ENCODE measurements at places on chromosomes 12 and 14. TPM values are rescaled to one million over a fixed set of nuclear protein-coding genes. Genes with fewer than 3 reads are reported as not detected.

GRCh38 chr14:74543771-74544438 lies 50.3 kb downstream of the ISCA2 start:
- DNase-seq: no peak

GRCh38 chr14:72906316-72906715 lies 12.4 kb upstream of the DPF3 start:
- DNase-seq: no peak

DNA sequence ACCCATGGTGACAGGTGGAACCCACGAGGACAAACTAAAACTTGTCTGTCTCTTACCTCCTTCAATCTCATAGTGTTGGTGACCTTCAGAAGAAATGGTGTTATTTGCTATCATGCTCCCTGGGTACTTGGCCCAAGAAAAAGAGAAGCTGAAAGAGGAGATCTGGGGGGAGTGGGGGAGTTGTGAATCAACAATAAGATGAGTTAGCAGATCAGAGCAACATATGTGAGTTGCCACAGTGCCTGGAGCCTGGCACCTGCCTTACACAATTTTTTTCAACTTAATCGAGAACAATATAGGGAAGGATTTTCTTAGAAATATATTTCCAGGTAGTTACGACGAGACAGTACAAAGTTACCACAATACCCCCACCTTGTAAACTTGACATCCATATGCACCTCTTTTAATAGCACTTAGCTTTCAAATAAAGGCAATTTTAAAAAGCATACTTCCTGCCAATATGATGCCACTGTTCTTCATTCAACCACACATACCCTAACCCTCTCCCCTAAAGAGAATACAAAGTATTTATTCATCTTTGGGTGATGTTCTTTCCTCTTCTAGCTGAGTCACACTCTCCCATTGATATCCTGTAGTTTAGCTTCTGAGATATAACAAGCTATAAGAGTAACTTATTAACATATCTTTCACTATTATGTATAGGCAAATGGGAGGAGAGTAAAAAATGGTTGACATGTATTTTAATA lies 424.1 kb upstream of the OR4E1 start:
- DNase-seq: peak; percentile 35

DNA sequence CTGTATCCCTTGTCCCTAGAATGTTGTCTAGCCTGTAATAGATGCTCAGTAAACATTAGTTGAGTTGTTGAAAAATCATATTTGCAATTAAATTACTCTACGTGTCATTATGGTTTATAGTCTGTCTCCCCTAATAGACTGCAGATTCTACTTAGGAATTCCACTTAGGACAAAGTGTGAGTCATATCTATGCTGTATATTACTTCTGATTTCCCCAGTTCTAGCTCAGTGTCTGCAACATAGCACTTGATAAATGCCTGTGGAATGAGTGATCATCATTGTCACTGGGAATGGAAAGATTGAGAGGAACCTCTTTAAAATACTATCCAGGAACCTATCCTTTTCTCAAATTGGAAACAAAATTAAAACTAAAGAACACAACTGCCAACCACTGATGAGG lies 99.3 kb downstream of the TBX5 start:
- DNase-seq: no peak

DNA sequence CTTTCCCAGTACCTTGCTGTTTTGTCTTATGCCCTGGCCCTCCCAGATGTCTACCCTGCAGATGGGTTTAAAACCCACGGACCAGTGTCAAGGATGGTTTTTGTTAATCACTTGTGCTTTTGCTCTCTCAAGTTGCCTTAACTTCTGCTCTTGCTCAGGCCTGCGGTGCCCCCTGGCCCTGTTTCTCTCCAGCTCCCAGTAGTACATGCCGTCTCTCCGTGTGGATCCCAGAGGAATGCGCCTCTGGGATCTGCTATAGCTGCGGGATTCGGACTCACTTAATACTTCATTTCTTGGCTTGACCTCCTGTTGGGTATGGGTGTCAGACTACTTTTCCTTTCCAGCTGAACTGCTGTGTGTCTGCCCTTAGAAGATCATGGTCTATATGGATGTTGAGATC lies 14.5 kb downstream of the PLEKHG3 start:
- DNase-seq: no peak

- no peak for DNase-seq
These were observed 34.5 kb upstream of the GPR132 start for GRCh38 chr14:105099778-105100177.

DNA sequence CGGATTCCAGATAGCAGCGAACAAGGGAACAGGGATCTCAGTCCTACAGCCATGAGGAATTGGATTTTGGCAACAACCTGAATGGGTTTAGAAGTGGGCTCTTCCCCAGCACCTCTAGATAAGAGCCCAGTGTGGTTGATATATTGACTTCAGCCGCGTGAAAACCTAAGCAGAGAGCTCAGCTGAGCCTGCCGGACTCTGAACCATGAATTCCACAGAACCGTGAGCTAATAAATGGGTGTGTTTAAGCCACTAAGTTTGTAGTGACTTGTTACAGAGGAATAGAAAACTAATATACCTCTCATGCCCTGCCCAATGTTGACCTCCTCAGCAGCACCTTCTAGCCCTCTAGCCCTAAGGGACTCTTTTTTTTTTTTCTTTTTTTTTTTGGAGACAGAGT lies 32.4 kb upstream of the TMED10 start:
- no peak for DNase-seq

DNA sequence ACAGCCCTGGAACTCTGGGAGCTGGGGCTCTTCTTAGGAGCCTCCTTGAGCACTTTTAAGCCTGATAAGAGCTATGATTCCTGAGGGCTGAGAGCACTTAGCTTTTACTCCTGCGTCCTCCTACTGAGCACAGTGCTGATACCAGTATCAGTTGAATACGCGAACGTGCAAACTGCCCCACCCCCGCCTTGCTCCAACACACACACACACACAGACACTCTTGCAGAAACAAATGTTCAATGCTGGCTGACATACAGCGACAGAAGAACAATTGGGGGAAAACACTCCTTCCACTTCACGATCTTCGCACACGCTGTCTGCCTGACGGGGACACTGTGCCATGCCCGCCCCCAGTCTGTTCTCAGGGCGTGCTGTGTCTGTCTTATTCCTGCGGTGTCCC lies 57.2 kb upstream of the DLK1 start:
- DNase-seq: no peak

DNA sequence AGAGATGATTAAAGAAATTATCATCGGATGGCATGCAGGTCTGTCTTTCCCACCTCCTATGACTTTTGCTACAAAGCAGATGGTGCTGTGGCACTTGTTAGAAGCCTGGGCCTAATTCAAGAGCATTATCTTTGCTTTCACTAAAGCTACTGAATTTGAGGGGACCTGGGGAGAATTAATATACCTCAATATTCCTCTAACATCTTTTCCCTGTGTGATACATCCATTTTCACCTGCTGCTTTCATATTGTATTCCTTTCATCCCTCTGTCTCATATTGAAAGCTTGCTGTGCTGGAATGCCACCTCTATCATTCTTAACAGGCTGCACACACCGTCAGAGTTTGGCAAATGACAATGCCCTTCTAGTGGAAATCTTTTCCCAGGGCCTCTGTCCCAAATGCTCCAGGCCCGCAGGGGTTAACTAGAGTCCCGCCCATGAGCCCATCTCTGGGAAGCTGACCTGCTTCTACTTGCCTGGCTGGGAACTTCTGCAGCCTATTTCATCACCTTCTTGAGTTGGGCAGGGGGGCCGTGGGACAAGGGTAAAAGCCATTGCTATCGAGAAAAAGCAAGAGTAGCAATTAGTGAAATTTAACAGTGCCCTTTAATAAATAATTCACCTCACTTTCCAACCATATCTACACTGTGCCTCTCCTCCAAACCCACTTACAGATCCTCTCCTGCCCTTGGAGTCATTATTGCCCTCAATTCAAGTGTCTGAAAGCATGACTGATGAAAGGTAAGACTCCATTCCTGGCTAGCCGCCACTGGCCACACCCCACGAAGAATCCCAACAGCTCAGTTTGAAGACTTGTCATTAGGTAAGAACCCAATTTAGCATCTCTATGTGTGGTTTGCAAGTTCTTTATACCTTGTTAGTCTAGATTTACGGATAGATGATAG lies 126.7 kb upstream of the BTG1 start:
- DNase-seq: no peak

- DNase-seq: no peak
These were observed 3.0 kb downstream of the USP15 start for GRCh38 chr12:62263232-62263631.

- DNase-seq: no peak
These were observed 38.3 kb upstream of the TMTC2 start for GRCh38 chr12:82648259-82648909.

GRCh38 chr12:64105026-64105425 lies 117.1 kb downstream of the KICS2 start:
- DNase-seq: no peak

DNA sequence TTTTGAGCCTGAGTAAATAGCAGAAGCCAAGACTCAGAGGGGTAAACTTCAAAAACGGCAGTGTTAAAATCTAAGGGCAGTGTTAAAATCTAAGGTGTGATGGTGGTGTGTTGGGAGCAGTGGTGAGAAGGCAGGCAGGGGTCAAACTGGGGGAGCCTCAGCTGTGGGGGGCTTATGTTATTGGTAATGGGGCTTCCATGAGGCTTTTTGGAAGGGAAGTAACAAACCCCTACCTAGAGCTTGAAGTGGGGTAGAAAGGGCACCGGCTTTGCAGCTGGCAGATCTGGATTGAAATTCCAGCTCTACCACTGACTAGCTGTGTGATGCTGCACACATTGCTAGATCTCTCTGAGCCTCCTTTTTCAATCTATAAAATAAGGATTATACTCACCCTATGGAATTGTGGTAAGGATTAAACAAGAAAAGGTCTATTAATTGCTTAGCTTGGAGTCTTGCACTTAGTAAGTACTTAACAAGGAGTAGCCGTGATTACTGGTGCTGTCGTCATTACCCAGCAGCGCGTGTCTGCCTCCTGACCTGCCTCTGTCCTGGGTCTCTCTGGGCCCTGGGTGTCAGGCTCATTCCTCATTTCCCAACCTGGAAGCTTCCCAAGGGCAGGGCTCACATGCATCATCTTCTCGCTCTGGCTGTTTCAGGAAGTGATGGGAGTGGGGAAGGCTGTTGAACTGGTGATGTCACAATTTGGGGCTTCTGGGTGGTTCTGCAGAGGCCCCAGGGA lies 18.5 kb upstream of the KRT80 start:
- DNase-seq: no peak

- no peak for DNase-seq
These were observed 21.3 kb upstream of the BCDIN3D start for GRCh38 chr12:49863946-49864797.

GRCh38 chr12:80491166-80491565 lies 47.1 kb downstream of the PTPRQ start:
- DNase-seq: no peak

- DNase-seq: no peak
These were observed 166.6 kb downstream of the KTN1 start for GRCh38 chr14:55746558-55746957.

DNA sequence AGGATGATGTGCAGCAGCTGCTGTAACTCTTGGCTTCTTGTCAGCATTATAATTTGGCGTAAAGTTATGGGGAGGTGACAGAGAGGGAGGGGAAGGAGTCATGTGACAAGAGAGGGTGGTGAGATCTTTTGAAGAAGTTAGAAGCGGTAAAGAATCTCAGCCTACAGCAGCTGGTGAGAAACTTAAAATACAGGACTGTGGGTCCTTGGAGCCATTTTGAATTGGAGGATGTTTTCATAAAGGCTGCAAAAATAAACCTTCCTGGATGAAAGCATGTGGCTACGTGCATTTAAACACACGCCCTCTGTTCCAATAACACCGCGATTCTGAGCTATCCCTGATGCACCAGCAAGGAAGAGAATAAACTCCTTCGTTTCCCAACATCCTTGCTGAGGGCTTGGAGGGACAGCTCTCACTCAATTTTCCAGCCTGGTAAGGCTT lies 133.7 kb downstream of the TMEM30B start:
- DNase-seq: no peak

GRCh38 chr12:65632131-65632855 lies 192.0 kb upstream of the HMGA2 start:
- DNase-seq: no peak

DNA sequence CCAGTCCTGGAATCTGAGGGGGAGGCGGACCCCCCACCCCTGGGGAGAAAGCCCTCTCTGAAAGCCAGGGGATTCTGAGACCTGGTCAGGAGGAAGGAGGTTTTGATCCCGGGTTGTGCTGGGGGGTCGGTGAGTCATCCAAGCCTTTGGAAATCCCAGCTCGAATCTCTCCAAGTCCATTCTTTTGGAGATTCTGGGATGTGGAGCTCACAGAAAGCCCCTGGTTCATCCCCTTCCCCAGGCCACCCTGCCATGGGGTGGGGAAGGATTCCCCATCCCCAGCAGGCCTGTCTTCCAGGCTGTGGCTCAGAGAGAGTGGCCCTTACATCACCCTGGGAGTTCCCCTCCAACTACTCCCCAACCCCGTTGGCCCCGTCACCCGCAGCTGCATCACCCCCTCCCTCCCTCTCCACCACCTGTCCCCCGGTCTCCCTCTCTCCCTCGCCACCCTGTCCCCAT lies 14.3 kb downstream of the EXOC3L4 start:
- DNase-seq: no peak

GRCh38 chr14:89534902-89535685 lies 118.1 kb upstream of the FOXN3 start:
- DNase-seq: no peak

Gene KRT82
- total RNA-seq: not detected

Gene SLC2A14
- total RNA-seq: 0.13 TPM

Gene KCNJ8
- not detected for total RNA-seq

Gene OR4E2
- not detected for total RNA-seq

Gene ESRRB
- total RNA-seq: 0.05 TPM

Gene ATP5F1B
- 680 TPM for total RNA-seq

Gene SMCO3
- not detected for total RNA-seq

Gene CSRNP2
- total RNA-seq: 13.4 TPM

Gene TCL1B
- not detected for total RNA-seq

Gene VASH1
- total RNA-seq: 3.4 TPM

All from activated CD8-positive, alpha-beta T cell treated with anti-CD3 and anti-CD28 coated beads, Interleukin-2, amount 10 ng/mL, durations not matched to agents 7 days and 5 days (primary cell).